Cerebellar nuclear complex (tissue), 1 donor: ENCODE measurements at places on chromosomes 1 and 21.
A peak's percentile ranks its signal among the peaks of the same experiment; 100 is the strongest.

GRCh38 chr1:31795801-31796621, 19.8 kb downstream of the SPOCD1 start:
- DNase-seq: no peak

DNA sequence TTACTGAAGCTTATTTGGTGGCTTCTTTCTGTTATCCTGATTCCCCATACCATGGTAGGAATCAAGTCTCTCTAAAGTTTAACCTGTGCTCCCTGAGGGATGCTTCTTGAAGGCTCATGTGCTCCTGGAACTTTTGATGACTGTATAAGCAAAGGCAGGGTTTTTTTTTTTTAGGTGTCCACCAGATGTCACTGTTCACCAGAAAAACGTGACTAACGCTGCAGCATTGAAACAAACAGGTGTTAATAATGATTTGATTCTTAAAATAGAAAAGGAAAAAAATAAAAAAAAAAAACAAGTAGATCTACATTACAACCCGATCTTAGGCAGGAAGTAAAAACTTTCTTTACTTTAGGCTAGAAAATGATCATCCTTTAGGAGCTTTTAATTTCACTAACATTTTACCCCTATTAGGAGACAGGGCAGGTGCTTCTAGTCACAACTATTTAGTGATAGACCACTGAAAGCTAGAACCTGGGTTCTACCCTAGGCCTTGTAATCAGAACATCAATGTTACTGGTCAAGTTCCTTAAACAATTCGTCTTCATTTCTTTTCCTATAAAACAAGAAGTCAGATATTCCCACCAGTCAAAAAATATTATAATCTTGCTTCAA, 223.0 kb downstream of the PLA2G4A start:
- DNase-seq: no peak

DNA sequence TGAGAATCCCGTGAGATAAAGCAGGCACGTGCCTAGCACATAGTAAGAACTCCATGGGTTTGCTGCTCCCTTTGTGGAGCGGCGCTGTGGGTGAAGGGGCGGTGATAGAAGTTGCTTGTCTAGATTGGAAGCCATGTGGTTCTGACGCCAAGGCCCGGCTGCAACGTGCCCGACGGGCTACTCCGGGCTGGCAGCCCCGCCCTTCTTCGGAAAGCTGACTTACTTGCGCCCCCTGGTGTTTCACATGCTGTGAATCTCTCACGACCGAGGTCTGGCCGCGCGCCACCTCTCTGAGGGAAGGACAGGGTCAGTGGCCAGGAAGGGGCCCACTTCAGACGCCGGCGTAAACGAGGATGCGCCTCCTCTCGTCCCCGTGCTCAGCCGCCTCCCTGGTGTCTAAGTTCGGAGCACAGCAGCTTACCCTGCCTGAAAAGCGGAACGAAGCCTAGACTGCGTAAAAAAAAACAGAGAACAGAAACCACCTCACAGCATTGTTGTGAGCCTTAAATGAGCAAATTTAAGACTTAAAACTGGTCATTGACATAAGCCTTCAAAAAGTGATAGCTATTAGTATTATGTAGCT, 42.6 kb upstream of the WNT2B start:
- DNase-seq: peak; percentile 60

- DNase-seq: no peak
These were observed 16.1 kb upstream of the AQP10 start for GRCh38 chr1:154304664-154305337.

DNA sequence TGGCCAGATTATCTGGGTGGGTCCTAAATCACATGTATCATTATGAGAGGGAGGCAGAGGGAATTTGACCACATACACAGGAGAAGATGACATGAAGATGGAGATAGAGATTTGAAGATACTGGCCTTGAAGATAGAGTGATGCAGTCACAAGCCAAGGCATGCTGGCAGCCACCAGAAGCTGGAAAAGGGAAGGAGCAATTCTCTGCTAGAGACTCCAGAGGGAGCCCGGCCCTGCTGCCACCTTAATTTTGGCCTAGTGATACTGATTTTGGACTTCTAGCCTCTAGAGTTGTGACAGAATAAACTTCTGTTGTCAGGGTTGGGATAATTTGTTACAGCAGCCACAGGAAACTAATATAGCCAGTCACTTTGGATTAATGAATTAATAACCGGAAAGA, 2.2 kb upstream of the PRDM2 start:
- no peak for DNase-seq

- no peak for DNase-seq
These were observed 33.1 kb upstream of the NFASC start for GRCh38 chr1:204837440-204838084.

GRCh38 chr1:51472359-51472758, 46.7 kb downstream of the EPS15 start:
- DNase-seq: no peak

DNA sequence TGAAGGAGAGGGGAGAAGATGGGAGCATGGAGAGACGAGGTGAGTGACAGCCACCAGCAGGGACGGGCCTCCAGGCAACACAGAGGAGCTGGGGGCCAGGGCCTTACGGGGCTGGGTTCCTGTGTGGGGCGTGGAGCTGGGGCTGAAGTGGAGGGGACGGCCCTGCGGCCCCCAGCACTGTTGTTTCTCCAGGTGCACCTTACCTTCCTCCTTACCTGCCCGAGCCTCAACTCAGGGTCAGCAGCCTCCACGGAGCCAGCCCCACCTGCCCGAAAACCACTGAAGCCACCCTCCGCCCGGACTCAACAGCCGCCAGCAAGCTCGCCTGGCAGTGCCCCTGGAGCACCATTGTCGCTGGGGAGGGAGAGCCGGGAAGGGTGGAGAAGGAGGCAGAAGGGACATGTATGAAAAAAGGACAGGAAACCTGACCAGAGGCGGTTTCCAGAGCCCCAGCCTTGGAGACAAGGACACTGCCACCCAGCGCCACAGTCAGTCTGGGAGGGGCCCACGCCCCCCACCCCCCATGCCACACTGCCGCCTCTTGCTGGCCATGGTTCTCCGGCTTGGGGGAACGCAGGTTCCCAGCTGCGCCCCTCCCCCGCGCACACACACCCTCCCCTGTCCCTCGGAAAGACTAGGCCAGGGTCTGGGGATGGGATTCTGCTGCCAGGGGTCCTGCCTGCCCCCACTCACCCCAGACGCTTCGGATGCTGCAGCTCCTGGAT, 10.6 kb downstream of the PLA2G2F start:
- DNase-seq: no peak

- DNase-seq: no peak
These were observed 67.8 kb downstream of the ERG start for GRCh38 chr21:38430401-38430984.

GRCh38 chr1:1470626-1471388, 758 bp upstream of the ATAD3B start:
- no peak for DNase-seq

DNA sequence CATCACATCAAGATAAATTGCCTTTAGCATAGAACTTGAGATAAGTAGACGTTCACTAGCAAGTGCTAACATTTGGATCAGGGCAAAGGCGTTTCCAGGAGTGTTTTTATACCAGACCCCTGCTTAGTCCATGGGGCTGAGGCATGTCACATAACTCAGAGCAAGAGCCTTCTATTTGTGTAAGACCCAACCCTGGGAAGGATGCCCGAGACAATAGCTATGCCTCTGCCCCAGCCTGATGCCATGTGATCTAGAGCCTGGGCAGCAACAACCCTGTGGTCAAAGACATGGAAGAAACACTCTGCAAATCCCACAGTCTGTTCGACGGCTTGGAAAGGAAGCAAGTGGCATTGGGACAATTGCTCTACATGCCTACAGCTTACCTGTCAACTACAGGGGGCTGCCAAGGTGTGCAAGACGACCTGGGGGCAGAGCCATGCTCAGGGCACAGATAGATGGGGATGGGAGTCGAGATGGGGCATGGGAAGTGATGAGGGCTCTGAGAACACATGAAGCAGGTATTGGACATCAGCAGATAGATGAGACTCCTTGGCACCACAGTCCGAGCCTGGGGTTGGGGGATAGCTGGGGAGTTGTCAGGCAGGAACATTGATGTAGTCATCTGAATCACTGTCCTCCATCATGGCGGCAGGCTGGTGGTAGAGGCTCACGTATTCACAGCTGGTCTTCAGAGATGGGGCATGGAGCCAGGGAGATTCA, 7.3 kb downstream of the IL24 start:
- no peak for DNase-seq

DNA sequence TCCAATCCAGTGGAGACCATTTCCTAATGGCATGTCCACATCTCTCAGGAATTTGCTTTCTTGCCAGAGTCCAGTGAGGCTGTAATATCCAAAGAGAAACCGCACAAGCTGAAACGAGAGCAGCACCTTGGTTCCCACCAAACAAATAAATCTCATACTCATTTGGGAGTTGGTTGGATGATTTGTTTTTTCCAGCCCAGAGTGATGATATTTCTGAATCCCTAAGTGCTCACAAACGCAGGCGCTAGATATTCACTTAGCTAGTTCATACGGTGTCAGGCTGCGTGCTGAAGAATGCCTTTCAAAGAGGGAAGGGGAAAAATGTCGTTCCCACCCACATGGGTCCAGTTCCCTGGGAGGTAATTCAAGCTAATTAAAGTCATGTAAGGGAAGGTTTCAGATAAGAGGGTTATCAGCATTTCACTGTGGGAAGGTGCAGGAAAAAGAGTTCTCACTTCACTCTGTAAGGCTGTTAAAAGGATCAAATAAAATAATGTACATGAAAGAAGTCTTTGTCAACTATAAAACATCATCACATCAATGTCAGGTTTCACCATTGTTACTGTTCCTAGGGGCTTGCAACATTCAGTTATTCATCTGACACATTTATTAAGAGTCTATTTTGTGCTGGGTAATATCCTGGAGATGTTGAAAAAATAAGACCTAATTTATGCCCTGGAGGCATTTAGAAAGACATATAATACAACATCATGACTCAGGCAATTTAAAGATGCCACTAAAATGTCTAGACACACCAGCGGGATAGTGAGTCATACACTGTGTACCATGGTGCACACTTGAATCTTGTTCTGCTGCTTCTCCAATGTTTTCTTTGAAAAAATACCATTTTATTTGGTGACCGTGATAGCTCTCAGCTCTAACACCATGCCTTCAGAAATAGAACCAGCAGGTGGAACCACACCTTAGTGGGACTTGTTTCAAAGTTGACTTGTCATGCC, 19.3 kb downstream of the DPT start:
- DNase-seq: no peak

DNA sequence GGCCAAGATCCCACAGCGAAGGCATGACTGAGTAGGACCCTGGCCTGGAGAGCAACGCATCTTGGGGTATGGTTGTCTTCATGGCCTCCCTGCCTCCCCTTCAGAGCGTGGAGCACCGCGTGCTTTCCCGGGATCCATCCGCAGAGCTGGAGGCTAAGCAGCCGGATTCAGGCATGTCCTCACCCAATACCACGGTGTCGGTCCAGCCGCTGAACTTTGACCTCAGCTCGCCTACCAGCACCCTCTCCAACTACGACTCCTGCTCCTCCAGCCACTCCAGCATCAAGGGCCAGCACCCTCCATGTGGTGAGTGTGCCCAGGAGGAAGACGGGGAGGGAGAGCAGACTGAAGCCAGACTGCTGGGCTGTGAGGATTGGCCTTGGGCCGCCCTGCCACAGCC, 19.8 kb downstream of the ESPN start:
- no peak for DNase-seq

DNA sequence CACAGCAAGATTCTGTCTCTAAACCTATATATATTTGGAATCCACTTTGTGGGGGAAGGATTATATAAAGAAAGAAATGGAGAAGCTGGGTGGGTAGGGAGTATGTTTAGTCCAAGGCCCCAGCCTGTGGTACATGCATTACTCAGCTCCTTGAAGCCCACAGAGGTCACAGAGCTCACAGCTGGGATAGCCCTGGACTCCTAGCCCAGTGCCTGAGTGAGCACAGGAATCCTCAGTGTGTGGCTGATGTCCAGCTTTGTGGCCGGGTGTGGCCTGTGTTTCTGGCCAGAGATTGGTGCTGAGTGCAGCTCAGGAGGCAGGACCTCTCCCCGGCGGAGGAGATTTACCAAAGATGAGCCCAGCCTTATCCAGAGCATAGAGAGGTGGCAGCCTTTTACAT, 7.6 kb downstream of the CAPN9 start:
- DNase-seq: no peak

GRCh38 chr1:57620605-57621004, 196.7 kb upstream of the DAB1 start:
- DNase-seq: no peak

- DNase-seq: no peak
These were observed 11.2 kb downstream of the KCNK1 start for GRCh38 chr1:233625087-233625486.

- DNase-seq: no peak
These were observed 17.6 kb upstream of the KCNQ4 start for GRCh38 chr1:40766017-40766416.

GRCh38 chr1:99598738-99599411, 47.0 kb upstream of the PALMD start:
- DNase-seq: no peak

DNA sequence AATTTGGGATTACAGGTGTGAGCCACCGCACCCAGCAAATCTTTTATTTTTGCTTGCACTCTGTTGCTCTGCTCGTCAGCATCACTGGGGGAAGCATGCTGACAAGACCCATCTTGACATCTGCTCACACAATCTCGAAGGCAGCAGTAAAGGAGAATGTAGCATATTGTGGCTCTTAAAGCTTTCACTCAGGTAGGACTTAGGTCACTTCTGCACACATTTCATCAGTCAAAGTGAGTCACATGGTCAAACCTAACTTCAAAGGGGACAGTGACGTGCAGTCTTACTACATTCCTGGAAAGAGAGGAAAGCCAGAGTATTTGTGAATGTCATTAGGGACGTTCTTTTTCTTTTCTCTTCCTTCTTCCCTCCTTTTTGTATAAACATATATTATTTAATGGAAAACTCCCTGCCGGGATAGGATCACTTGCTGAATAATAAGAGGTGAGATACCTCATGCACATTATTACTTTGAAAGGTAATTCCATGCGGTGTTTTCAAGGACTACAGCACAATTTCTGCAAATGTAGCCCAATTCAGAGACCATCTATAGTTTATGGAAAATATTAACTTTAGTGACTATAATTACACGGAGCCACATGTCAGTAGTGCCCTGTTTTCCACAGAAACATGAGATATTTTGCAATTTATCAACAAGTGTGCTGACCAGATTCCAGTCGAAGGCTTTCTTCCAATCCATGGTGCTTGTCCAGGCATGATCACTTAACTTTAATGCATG, 19.3 kb upstream of the ACBD6 start:
- DNase-seq: no peak

DNA sequence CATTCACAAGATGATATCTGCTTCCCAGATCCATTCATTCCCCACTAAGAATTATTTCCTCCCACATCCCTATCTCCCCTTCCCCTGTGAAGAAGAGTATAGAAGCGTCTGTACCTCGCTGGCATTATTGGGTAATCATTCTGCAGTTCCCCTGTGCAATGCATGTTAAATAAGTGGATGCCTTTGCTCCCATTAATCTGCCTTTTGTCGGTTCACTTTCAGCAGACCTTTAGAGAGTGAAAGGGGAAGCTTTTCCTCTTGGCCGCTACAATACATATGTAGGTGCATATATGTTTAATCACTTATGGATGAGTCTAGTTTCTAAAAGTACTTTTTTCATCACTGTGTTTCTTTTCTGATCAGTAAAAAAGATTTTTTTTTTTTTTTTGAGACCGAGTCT, 7.0 kb downstream of the CLCN6 start:
- no peak for DNase-seq
